ENCODE measurements at places on chromosomes 2 and 18. TPM values are rescaled to one million over a fixed set of nuclear protein-coding genes. Genes with fewer than 3 reads are reported as not detected.

GRCh38 chr2:27042985-27043634 lies 8.4 kb upstream of the AGBL5 start:
- no peak overlapping the region for H3K27ac ChIP-seq
- no peaks in the 10 kb centered on the region for H3K27me3 ChIP-seq
- peaks cover 35% of the 10 kb centered on the region for H3K36me3 ChIP-seq
- no peaks in the 10 kb centered on the region for H3K4me1 ChIP-seq
- DNase-seq, result no peak

GRCh38 chr2:237154082-237154638 lies 68.5 kb downstream of the COPS8 start:
- H3K4me3 ChIP-seq, result no peak overlapping the region
- peaks cover 3% of the 10 kb centered on the region for H3K4me1 ChIP-seq
- DNase-seq, result no peak

GRCh38 chr2:7004636-7005035 lies 87.4 kb downstream of the RNF144A start:
- no peaks in the 10 kb centered on the region for H3K36me3 ChIP-seq
- H3K4me1 ChIP-seq, result peaks cover 23% of the 10 kb centered on the region
- DNase-seq, result no peak
- H3K4me3 ChIP-seq, result no peak overlapping the region

DNA sequence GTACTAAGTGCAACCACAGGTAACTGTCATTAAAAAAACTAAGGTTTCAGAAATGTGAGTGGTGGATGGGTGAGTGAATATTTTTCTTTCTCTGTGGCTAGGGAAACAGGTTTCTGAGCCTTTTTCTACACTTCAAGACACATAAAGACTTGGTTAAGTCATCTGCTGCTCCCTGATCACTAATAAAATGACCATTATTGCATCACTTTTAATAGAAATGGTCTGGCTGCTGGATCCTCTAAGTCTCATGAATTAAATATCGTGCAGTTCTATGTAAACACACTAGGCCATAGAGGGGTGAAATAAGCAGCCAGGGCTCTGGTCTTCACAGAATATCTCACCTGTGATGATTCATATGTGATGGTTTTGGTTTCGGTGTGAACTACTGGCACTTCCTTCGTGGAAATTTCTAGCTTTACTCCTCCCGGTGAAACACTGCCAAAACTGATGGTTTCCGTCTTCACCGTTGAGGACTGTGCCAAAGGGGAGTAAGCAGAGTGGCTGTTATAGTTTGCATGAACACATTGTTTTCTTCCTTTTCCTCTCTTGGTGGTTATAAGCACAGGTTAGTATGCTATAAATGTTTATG lies 100.4 kb upstream of the ZBTB14 start:
- H3K27me3 ChIP-seq, result no peaks in the 10 kb centered on the region
- no peak overlapping the region for H3K27ac ChIP-seq
- DNase-seq, result no peak
- H3K4me3 ChIP-seq, result no peak overlapping the region

DNA sequence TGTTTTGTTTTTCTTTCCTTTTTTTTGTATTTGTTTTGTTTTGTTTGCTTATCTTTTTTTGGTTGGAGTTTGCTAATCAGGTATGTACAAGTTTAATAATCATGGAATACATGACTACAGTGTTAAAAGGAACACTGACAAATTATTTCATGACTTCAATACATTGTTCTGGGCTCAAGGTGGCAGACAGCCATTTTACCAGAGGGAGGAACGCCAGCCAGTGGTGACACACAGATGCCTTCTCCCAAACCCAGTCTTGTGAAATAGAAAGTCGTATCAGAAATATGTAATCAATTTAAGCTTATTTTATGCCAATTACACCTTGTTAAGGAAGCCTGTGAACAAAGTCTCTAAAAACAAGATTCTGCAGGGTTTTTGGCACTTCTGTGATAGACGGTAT lies 264.0 kb upstream of the EPHA4 start:
- no peaks in the 10 kb centered on the region for H3K4me1 ChIP-seq
- H3K27ac ChIP-seq, result no peak overlapping the region
- no peaks in the 10 kb centered on the region for H3K36me3 ChIP-seq
- DNase-seq, result no peak
- H3K27me3 ChIP-seq, result no peaks in the 10 kb centered on the region

DNA sequence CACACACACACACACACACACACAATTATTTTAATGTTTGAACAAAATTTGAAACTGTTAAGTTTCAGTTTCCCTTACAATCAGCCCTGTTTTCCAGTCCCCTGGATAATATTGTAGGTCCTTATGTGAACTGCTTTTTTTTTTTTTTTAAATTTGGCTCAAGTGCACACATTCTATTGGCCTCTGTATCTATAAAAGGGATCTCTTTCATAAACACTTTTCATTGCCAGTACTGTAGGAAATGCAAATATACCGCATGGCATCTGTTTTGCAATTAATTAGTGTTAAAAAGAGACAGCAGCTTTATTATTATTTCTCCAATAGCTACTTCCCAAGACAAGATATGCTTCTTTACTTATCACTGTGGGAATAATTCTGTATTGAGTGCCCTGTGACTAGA lies 738.7 kb downstream of the EPHA4 start:
- H3K27me3 ChIP-seq, result no peaks in the 10 kb centered on the region
- DNase-seq, result no peak
- H3K4me1 ChIP-seq, result no peaks in the 10 kb centered on the region
- no peak overlapping the region for H3K4me3 ChIP-seq
- no peaks in the 10 kb centered on the region for H3K36me3 ChIP-seq
- H3K27ac ChIP-seq, result no peak overlapping the region

DNA sequence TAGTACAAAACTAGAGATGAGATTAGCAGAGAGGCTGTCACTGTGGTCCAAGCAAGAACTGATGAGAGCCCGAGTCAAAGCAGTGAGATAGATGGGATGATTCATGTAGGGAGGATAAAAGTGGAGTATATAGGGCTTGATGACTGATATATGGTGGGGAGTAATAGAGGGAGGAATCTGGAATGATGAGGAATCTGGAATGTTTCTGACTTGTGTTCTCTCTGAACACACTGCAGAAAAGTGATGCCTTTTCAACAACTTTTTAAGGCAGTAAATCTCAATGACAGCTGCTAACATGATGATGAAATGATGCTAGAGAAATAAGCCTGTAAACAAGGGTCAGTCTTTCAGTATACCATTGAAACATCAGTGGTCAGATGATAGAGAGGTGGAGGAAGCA lies 143.5 kb upstream of the SP5 start:
- H3K27me3 ChIP-seq, result no peaks in the 10 kb centered on the region
- no peak for DNase-seq
- no peaks in the 10 kb centered on the region for H3K36me3 ChIP-seq

DNA sequence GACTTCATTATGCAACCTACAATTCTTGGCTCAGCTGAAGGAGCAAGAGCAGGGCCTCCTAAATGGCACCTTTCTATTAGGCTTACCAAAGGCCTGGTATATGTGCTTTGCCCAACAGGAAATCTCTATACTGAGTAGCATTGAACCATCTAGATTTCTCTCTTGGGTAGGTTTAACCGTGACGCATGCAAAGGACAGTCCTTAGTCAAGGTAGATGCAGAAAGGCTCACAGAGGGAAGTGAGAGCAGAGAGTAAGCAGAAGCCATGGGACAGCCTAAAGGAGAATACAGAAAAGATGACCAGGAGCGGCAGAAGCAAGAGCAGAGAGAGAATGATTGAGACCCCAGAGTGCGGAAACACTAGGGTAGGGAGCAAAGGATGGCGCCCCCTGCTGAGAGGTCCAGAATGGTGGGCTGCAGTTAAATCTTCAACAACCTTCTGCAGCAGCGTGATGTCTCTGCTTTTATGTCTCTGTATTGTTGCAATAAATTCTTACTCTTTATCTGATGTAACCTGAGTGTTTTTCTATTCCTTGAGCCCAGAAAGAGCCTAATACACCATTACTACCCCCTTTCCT lies 4.7 kb upstream of the OSBPL1A start:
- H3K27me3 ChIP-seq, result no peaks in the 10 kb centered on the region
- no peak overlapping the region for H3K4me3 ChIP-seq
- H3K36me3 ChIP-seq, result no peaks in the 10 kb centered on the region
- peaks cover 6% of the 10 kb centered on the region for H3K4me1 ChIP-seq

DNA sequence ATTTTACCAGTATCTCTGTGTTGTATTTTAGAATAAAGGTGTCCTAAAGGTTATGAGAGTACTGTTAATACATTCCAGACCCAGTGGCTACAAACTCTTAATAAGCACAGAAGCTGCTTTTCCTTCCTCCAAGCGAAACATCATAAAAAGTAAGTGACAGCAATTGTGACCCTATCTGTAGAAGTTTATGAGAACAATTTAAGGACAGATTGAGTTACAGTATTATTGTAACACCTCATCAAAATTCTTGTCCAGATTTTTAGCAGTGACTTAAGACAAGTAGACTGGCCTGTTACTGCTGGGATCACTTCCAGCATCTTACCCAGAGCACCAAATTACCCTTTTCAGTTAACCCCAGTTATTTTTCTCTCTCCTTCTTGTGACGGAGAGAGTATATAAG lies 154.6 kb downstream of the ERBB4 start:
- no peaks in the 10 kb centered on the region for H3K36me3 ChIP-seq
- no peak for DNase-seq
- no peak overlapping the region for H3K27ac ChIP-seq
- no peak overlapping the region for H3K4me3 ChIP-seq

GRCh38 chr18:66724664-66725356 lies 120.9 kb upstream of the CDH19 start:
- H3K4me1 ChIP-seq, result no peaks in the 10 kb centered on the region
- no peaks in the 10 kb centered on the region for H3K36me3 ChIP-seq
- H3K4me3 ChIP-seq, result no peak overlapping the region
- DNase-seq, result no peak
- H3K27ac ChIP-seq, result no peak overlapping the region

- H3K4me1 ChIP-seq, result peaks cover 21% of the 10 kb centered on the region
- H3K4me3 ChIP-seq, result no peak overlapping the region
- no peaks in the 10 kb centered on the region for H3K36me3 ChIP-seq
- H3K27me3 ChIP-seq, result no peaks in the 10 kb centered on the region
- no peak for DNase-seq
- no peak overlapping the region for H3K27ac ChIP-seq
These were observed 273.8 kb downstream of the ZNF521 start for GRCh38 chr18:25077944-25078723.

- H3K27ac ChIP-seq, result no peak overlapping the region
- no peaks in the 10 kb centered on the region for H3K27me3 ChIP-seq
- no peaks in the 10 kb centered on the region for H3K36me3 ChIP-seq
These were observed 45.6 kb downstream of the C1QL2 start for GRCh38 chr2:119112770-119113488.

DNA sequence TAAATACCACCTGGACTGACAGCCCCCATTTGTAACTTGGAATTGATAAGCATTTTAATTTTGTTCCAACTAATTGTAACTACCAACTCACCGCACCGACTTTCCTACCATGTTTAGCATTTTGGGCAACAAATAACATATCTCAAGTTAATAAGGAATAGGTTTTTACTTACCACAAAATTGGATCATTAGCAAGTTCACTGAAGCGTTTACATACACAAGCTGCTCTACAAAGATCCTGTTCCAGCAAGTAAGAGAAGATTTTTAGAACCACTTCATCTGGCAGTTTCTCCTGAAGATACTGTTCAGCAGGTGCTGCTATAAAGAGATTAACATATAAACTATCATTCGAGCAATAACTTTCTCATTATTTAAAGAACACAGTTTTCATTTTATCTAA lies 55.7 kb downstream of the MSH6 start:
- H3K27me3 ChIP-seq, result no peaks in the 10 kb centered on the region
- DNase-seq, result no peak
- peaks cover 4% of the 10 kb centered on the region for H3K4me1 ChIP-seq
- no peak overlapping the region for H3K4me3 ChIP-seq
- no peak overlapping the region for H3K27ac ChIP-seq
- H3K36me3 ChIP-seq, result peaks cover 61% of the 10 kb centered on the region

- no peak overlapping the region for H3K4me3 ChIP-seq
- no peaks in the 10 kb centered on the region for H3K36me3 ChIP-seq
- no peak overlapping the region for H3K27ac ChIP-seq
- H3K4me1 ChIP-seq, result no peaks in the 10 kb centered on the region
These were observed 124.0 kb downstream of the MBD2 start for GRCh38 chr18:54100466-54100865.

- H3K4me3 ChIP-seq, result no peak overlapping the region
- H3K4me1 ChIP-seq, result no peaks in the 10 kb centered on the region
- DNase-seq, result no peak
- no peaks in the 10 kb centered on the region for H3K27me3 ChIP-seq
- H3K36me3 ChIP-seq, result no peaks in the 10 kb centered on the region
These were observed 14.2 kb downstream of the GALNT5 start for GRCh38 chr2:157271590-157272203.

DNA sequence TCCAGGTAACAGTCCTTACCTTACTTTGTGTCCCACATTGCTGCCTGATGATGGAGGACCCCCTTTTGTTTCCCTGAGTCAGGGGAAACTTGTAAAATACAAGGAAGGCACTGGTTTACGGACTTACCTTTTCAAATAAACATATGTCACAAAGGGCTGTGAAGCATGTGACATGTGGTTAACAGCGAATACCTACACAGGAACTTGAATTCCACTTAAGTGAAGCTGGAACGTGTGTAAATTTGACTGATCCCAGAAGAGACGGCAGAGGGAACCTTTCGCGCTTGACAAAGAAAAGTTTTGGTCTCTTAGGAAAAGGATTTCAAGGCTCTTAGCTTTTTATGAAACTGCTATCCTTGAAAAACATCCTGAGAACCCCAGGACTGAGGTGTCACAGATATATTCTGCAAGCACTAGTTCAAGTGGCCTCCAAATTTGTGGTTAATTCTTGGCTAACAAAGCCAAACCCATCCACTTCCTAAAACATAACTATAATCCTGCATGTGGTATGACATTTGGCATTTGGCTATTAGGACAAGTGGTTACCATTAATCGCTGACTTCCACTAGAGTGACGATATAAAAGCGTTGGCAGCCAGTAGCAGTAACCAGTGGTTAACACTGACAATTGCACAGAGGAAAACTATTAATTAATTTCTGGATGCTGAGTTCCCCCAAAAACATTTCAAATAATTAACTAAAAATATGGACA lies 55.6 kb downstream of the ITGB6 start:
- H3K27ac ChIP-seq, result peak overlapping the region; percentile 3
- no peaks in the 10 kb centered on the region for H3K27me3 ChIP-seq
- H3K36me3 ChIP-seq, result no peaks in the 10 kb centered on the region
- no peak overlapping the region for H3K4me3 ChIP-seq
- H3K4me1 ChIP-seq, result peaks cover 10% of the 10 kb centered on the region

- H3K27ac ChIP-seq, result no peak overlapping the region
- H3K27me3 ChIP-seq, result no peaks in the 10 kb centered on the region
- H3K36me3 ChIP-seq, result no peaks in the 10 kb centered on the region
- no peak for DNase-seq
- no peak overlapping the region for H3K4me3 ChIP-seq
These were observed 57.2 kb upstream of the LDLRAD4 start for GRCh38 chr18:13161276-13161899.

DNA sequence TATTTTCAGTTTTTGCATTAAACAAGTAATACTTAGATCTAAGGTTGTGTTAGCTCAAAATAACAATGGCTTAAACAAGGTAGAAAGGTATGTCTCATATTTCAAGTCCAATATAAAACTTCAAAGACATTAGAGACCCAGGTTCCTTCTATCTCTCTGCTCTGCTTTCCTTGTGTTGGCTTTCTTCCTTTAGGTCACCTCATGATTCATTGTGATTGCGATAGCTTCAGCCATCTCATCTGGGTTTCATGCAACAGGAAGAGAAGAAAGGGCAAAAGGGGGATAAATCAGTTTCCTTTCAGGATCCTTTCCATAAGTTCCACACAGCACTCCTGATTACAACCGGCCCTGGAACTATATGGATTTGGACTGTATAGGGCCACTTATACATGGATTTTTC lies 16.0 kb upstream of the TBR1 start:
- H3K27ac ChIP-seq, result no peak overlapping the region
- H3K4me3 ChIP-seq, result no peak overlapping the region
- peaks cover 24% of the 10 kb centered on the region for H3K36me3 ChIP-seq

Gene CREG2
- total RNA-seq, result not detected

Gene TDRD15
- not detected for total RNA-seq

Gene TIGD1
- 3.9 TPM for total RNA-seq

Gene IMP4
- total RNA-seq, result 55.7 TPM

Gene CTAGE1
- not detected for total RNA-seq

Gene RUFY4
- not detected for total RNA-seq

Gene SPC25
- 0.38 TPM for total RNA-seq

Gene PRKAG3
- not detected for total RNA-seq
